Occipital lobe (tissue), 3 donors: ENCODE measurements at places on chromosomes 7 and 10.

DNA sequence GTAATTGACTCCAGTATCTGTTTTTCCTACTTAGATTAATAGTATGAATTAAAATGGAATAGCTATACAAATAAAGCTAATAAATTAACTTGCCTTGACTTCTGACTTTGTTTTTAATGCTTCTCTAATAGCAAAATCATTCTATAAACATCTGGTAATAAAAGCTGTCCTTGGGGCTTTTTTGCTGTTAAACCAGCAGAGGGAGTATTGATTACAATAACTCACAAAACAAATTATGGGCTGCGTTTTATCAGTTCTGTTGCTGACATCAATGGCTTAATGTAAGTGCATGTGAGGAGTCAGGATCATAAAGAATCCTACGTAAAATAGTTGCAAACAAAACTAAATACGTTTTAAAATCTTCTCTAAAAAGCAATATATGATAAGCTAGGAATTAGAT is 667.8 kb downstream of the PCDH15 start:
- no peak for DNase-seq

DNA sequence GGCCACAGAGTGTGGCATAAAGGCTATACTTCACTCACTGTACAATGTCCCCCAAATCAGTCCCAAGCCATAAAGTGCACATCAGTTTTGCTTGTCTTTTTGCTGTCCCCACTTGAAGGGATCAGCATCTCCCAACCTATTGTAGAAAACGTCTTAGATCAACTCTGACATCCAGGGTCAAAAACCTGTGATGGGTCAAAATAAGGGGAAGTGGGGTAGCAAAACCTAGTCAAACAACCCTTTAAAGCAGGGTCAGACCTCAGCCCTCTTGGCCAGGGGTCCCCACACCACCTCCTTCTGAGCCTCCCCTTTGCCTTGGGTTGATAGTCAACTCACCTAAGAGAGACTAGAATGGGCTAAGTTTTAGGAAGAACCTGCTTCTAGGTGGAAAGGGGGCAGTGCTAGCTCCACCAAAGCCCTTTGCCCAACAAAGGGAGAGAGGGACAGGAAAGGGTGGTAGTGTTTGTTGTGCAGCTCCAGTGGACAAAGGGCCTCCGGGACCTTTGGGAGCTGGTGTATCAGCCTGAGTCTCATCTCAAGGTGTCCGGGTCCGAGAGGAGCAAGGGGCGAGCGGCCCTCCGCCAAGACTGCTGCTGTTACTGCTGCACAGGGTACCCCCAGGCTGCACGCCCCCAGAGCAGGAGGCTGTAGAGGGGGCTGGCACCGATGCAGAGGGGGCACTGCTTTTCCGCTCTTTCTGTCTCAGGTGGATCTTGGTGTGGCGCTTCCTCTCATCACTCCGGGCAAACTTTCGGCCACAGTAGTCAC is 3.3 kb downstream of the EGR2 start:
- no peak for DNase-seq

- peak; percentile 59 for DNase-seq
These were observed 2.4 kb downstream of the CDK6 start for GRCh38 chr7:92833766-92834506.

DNA sequence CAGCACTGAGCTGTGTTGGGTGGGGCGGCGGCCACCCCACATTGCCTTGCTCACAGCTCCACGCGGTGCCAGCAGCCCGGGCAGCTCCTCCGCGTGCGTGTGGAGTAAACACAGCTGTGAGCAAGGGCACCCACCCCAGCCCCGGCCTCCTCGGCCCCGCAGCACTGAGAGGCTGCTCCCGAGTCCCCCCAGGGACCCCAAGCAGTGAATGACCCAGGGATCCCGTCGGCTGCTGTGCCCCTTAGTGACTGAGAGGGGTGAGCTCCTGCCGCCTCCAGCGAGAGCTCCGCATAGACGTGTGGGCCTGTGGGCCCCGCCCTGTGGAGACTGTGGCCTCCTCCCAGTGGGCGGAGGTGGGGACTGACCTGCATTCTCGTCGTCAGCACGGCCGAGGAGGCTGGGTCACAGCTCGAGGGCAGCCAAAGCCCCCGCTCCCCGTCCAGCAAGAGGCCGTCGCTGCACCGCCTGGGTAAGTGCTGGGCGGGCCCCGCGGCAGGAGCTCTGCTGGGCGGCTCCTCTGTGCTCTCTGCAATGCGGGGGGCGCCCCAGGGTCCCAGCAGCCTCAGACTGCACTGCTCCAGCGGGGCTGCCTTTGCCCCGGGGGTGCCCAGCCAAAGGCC is 29.9 kb upstream of the UTF1 start:
- DNase-seq: no peak

DNA sequence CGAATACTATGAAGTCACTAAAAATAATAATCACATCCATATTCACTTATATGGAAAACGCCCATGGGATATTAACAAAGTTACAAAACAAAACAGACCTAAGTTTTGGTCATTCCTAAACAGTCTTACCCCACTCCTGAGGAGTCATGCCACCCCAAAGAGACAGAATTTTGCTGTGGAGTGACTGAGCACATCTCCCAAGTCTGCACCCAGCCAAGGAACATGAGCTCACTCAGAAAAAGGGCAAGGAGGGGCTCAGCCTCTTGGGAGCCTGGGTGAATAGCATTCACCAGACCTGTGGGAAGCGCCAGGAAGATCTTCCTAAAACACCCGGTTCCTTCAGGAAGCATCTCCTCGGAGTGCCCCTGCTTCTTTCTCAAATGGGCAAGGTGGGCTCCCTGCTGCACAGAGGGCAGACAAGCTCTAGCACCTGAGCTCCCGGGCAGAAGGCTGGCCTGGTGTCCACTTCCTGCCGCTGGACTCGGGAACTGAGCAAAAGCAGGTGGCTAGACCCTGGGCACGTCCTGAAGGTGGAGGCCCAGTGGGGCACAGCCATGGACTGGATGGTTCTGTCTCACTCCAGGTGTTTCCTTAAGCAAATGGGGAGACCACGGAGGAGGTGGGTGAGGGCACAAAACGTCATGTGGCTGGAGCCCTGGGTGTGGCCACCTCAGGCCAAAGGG is 31.0 kb downstream of the TNS3 start:
- no peak for DNase-seq

GRCh38 chr7:151122276-151122675 is 36.0 kb downstream of the AGAP3 start:
- no peak for DNase-seq

DNA sequence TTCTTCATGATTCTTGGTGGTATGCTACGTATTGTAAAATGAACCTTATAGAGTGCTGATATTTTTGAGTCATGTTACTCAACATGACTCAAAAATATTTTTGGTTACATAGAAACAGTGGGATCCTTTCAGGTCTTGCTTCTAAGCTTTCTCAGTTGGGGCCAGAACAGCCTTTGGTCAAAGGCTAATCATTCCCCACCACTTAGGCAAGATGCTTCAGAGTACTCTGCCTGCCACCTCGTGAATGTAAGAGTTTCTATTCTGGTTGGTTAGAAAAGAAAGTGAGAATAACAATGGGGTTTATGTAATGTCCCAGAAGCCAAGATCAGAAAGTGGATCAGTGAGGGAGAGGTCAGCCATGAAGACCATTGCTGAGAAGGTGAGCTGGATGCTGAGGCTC is 327.8 kb downstream of the TCERG1L start:
- no peak for DNase-seq

DNA sequence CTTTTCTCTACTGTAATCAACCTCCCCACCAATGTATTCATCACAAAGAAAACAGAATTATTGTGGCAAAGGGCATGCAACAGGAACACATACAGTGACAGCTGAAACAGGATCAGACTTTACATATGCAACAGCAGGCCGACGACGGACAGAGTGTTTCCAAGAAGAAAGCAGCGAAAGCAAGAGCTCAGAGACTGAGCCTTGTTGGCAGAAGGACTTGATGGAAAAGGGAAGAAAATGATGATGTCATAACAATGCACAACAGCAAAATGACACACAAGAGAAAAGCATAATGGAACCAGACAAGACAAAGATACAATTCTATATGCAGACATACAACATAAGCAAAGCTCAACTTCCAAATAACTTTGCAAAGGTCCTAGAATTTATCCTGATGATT is 106.5 kb downstream of the ARHGAP12 start:
- no peak for DNase-seq

- no peak for DNase-seq
These were observed 43.2 kb upstream of the USP6NL start for GRCh38 chr10:11654659-11655058.

GRCh38 chr10:9781666-9782065 is 1236.0 kb upstream of the CELF2 start:
- no peak for DNase-seq

- DNase-seq: peak; percentile 56
These were observed 97.9 kb downstream of the WDR11 start for GRCh38 chr10:120948889-120949608.

- DNase-seq: no peak
These were observed 51.9 kb downstream of the CDC14C start for GRCh38 chr7:48976253-48976652.

DNA sequence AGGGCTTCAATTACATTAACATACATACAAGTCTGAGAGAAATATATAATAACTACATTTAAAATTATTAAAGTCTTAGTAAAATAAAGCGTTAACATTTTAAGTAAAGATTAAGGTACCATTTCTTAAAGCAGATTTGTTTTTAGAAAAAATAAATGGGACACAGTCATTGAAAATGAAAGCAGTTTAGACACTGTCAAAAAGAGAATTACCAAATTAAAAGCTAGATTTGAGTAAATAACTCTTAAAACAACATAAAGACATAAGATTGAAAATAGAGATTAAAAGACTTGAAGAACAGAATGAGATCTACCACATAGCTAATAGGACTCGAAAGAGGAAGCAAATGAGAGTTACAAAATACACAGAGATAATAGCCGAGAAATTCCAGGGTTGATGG is 562.2 kb upstream of the FOXK1 start:
- no peak for DNase-seq

DNA sequence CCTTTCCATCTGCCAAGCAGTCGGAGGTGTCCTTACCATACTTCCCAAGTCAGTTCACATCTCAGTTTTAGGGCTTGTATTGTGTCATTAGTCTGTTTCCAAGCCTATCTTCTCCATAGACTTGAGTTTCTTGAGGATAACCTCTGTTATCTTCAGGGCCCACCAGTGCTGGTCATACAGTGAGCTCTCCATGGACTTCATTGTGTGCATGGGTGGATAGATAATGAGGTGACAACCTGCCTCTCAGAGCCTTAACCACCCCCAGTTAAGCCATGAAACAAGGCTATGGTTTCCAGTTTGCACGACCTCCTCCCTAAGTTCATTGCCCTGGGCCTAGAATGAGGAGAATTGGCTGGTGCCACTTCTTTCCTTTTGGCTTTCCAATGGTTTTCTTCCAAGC is 38.5 kb upstream of the WAC start:
- no peak for DNase-seq

- DNase-seq: no peak
These were observed 59.1 kb downstream of the CXCL12 start for GRCh38 chr10:44325596-44326307.

- DNase-seq: peak; percentile 27
These were observed 40.6 kb downstream of the PYROXD2 start for GRCh38 chr10:98374217-98374985.

DNA sequence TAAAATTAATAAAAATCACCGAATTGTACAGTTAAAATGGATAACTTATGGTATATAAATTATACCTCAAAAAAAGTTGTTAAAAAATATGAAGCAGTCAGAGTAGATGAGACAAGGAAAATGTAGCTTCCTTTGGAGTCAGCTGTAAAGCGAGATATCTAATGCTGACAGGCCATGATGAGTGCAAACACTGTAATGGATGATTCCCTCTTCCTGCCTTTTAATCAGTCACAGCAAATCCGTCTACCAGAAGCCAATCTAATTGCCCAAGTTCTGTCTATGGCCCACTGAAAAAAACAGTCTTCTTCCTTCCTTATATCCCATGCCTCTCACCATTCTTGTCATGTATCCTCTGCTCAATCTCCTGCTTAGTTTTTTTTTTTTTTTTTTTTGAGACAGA is 59.9 kb upstream of the DNAJB12 start:
- DNase-seq: no peak

- no peak for DNase-seq
These were observed 3.0 kb upstream of the EBF3 start for GRCh38 chr10:129966889-129967578.

- peak; percentile 15 for DNase-seq
These were observed 105.4 kb upstream of the FAM133B start for GRCh38 chr7:92695308-92696261.

DNA sequence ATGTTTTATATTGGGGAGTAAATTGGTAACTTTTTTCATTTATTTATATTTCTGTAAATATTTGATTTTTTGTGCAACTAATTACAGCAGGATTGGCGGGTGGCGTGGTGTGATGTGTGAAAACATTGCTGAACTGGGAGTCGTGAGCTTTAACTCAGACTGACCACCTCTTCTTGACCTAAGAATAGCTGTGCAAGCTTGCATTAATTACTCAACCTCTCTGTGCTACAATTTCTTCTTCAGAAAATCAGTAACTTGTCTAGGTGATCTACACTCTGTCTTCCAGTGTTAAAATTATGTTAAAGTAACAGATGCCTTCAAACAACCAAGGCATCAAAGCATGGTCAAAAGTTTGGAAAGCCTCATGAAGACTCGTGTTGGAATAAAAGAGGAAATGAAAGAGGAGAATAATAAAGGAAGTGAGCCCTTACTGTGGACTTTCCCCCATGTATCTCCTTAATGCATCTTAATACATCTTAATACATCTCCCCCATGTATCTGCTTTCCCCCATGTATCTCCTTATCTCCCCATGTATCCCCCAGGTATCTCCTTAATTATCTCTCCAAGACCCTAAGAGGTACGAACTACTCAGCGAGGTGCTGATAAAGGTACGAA is 71.2 kb downstream of the SVIL start:
- no peak for DNase-seq

DNA sequence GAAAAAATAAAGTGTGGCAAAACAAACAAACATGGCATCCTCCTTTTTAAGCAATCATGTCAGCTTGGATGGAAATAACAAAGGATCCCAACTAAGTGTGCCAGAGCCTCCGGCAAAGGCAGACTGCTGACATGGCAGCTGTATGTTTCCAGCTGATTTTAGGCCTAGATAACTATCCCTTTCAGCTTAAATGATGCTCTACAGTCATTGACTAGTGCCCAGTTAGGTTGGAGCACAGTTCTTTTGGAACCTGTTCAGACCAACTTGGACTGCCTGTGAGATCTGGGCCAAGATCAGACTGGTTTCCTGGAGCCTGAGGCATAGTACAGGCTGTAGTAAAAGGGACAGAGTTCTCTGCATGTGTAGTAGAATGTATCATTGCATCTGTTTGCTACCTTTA is 128.7 kb downstream of the DYNC1I1 start:
- DNase-seq: no peak

GRCh38 chr7:2508327-2509215 is 11.0 kb upstream of the LFNG start:
- DNase-seq: no peak

DNA sequence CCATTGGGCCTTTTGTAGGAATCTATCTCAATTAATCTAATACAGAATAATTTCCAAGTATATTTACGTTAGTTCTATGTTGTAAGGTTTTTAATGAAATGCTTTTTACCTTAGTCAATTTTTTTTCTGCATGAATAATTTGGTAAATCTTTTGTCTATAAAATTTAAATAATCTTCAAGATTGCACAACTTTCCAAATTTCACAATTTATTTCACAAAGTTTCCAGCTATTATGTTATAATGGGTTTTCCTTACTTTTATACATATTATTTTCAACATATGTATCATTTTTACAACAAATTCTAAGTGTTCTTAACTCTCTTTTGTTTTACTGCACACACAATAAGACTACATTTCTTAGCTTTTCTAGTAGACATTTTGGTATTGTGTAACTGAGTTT is 470.7 kb downstream of the ETV1 start:
- DNase-seq: no peak
